ENCODE measurements at places on chromosomes 4 and X. TPM values are rescaled to one million over a fixed set of nuclear protein-coding genes. Genes with fewer than 3 reads are reported as not detected.

Gene SEPSECS
- total RNA-seq, result 4.9 TPM

Gene STPG2
- not detected for total RNA-seq

Gene TMPRSS11D
- total RNA-seq, result not detected

Gene XAGE2
- total RNA-seq, result not detected

Gene PRDM5
- 8.0 TPM for total RNA-seq

Gene FAM149A
- total RNA-seq, result not detected

Gene BEX1
- not detected for total RNA-seq

Gene ADH1A
- total RNA-seq, result not detected

Gene SRPK3
- 0.18 TPM for total RNA-seq

Gene SPANXA2
- 0.64 TPM for total RNA-seq

Gene DYNLT3
- total RNA-seq, result 24.7 TPM

DNA sequence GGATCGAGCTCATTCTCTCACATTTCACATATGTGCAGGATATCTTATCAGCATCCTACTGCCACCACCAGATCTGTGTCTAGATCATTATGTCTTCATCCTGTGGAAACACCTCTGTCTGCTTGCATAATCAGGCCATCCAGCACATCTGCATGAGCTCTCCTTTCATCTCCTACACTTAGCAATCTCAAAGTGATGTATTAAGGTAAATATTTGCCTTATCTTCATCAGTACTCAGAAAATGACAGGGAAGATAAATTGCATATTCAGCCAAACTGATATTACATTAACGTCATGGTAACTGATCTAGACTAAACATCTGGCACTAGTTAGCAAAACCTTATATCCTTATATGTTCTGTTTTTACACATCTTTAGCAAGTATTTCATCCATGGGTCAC is 207.3 kb upstream of the PABPC4L start:
- DNase-seq, result no peak

DNA sequence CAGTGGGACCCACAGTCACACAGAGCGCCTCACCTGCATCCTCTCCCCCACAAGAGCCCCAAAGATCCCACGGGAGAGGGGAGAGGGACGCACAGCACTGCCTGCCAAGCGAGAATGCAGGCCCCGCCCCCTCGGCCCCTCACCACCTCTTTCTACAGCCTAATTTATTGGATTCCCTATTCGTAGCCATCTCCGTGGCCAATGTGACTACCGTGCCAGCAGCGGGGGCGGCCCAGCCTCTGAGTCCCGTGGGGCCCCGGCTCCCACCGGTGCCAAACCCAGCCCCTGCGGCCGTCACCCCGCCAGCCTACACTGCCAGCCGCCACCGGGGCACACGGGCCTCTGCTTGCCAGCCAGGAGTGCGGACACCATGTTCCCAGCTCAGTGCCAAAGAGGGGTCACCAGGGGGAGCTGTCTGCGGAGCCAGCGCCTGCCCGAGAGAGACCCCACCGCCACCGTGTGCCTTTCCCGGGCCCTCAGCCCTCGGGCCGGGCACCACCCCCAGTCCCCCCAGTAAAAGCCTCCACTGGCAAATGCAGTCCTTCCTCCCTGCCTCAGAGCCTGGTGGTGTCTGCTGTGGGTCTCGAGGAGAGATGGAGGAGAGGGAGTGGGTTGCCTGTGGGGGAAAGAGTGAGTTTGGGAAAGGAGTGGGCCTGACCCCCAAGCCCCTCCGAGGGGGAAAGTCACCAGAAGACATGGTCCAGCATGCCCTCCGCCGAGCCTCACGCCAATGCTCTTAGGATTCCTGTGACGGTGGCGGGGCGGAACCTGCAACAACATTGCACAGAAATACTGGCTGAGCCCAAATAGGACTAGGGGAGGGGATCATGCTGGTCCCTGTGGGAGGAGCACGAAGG is 19.6 kb upstream of the PLXNB3 start:
- DNase-seq, result no peak

GRCh38 chr4:18250564-18250963 is 229.0 kb upstream of the LCORL start:
- DNase-seq, result no peak

DNA sequence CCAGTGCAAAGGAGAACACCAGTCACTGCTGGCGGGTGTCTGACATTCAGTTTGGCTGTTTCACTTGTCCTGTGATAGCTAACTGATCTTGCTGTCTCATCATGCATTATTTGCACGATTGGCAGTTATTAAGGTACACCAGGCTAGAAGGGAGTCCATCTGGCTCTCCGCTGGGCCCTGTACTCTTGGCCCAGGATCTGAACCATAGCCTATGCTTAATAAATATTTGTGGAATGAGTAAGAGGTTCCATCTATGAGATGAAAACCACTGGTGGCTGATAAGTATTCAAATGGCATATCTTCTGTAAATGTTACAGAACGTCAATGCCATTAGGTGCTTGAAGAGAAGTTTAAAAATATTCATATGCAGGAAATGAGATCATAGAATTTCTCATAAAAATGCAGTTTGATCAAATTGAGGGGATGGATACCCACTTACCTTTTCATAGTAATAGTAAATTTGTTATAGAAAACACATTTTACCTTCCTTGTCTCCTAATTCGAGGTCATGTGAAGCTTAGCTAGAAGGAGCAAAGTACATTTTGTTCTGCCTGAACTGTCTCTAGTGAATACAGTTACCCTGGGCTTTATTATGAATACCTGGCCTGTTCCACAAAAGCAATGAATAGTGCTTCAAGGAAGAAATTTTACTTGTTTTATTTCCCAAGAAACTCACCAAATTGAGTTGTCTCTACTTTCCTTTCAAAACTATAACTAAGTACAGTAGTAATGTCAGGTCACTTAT is 213.5 kb downstream of the CBR4 start:
- peak; percentile 75 for DNase-seq

GRCh38 chr4:178612733-178613132 is 1170.5 kb upstream of the AGA start:
- no peak for DNase-seq

GRCh38 chr4:8568068-8568668 is 12.0 kb upstream of the GPR78 start:
- DNase-seq, result peak; percentile 34

- no peak for DNase-seq
Observed at GRCh38 chr4:3514806-3515501, 17.3 kb downstream of the LRPAP1 start.

DNA sequence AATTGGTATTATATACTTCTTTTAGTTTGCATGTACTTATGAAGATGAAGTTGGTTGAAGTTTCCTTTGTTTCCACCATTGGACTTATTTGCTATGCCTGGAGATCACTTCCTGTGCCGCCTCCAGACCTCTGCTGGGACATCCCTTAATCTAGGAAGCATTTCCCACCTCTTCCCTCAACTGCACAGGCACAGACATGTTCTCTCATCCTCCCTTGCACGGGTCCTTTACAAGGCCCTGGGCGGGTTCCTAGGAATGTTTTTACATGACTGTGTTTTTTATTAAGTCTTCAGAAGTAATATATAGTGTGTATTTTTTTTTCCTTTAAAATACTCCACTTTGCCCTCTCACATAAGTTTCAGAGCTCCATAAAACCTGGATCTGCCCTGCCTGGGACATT is 51.0 kb downstream of the TMEM131L start:
- DNase-seq, result no peak

GRCh38 chrX:30779453-30780030 is 109.5 kb downstream of the TAB3 start:
- DNase-seq, result no peak

GRCh38 chr4:105061136-105061696 is 85.5 kb upstream of the TET2 start:
- no peak for DNase-seq

GRCh38 chr4:25129917-25130316 is 30.3 kb downstream of the SEPSECS start:
- DNase-seq, result no peak

DNA sequence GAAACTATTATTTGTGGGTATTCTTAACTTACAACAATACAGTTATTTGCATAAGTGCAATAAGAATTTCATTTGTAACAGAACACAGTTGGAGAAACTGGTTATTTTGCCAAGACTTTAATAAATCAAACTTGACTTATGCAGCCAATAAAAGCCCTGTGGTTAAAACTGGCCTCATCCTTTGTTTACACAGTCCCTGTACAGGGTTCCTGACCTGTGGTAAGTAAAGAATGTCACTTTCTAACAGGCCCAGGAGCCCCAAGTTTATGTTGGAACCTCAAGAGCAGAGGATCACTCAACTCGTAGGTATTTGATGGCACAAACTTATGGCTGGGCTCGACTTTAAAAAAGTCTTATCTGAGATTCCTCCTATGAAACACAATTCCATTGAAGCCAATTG is 88.6 kb upstream of the PTCHD1 start:
- peak; percentile 15 for DNase-seq

DNA sequence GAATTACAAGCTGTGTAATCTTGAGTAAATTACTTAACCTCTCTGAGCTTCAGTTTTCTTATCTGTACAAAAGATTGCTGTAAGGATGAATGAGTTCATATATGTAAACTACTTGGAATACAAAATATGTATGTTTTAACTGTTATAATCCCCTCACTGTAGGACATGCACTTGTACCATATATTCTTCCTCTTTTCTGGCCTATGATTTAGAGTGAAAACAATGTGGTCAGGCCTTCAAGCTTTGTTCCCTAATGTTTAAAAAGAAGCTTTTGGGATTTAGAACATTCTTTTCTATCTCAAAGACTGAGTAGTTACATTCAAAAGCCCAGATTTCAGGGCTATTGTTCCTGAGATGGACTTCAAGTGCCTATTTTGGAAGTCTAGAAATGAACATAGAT is 26.7 kb upstream of the GPRIN3 start:
- DNase-seq, result no peak

- no peak for DNase-seq
Observed at GRCh38 chr4:138910195-138910913, 105.2 kb upstream of the NOCT start.

- peak; percentile 41 for DNase-seq
Observed at GRCh38 chr4:99885063-99885664, 9.1 kb downstream of the LAMTOR3 start.

- peak; percentile 73 for DNase-seq
Observed at GRCh38 chr4:124711471-124712371, 811 bp downstream of the ANKRD50 start.

DNA sequence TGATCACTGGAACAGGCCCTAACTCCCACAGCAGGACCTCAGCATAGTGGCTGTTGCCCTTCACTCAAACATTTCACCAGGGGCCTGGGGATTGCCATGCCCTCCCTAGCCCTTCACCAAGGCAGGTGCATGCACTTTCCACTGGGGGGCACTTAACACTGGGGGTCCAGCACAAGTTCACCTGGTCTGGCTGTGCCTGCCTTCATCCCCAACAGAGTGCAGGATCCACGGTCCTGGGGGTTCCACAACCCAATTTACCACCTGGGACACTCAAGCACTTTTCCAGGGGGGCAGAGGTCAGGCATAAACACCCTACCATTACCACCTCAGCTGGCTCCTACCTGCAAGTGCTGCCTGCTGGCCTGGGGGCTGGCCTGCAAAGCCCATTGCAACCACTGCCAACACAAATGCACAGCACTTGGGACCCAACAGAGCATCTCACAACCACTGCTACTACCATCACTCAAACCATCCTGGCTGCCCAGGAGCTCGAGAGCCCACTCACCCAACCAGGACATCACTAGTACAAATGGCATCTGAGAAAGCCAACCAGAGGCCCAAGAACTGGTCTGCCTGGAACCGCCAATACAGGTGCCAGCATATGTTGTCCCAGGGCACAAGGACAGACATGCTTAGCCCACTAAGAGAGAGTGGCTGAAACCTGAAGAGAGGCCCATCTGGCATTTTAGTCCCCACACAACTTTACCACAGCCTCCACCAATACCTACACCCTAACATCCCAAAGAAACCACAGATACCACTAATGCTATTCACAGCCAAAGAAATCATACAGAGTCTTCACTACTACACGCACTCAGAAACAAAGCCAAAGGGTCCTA is 43.1 kb downstream of the NAT8L start:
- no peak for DNase-seq

DNA sequence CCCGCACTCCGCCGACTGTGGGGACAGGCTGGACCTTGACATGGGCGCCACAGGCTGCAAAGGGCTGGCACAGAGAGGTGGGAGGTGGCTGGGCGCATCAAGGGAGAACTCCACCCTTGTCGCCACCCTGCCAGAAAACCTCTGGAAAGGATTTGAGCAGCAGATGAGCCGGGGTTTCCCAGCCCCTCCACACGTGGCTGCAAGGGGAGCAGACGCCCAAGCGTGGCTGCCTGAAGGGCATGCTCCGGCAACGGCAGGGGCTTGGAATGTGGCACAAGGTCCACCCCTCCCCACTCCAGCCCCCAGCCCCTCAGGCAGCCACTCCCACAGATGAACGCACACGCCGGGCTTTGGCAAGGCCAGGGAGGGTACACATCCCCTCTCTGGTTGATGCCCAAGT is 4.6 kb downstream of the BGN start:
- DNase-seq, result no peak

DNA sequence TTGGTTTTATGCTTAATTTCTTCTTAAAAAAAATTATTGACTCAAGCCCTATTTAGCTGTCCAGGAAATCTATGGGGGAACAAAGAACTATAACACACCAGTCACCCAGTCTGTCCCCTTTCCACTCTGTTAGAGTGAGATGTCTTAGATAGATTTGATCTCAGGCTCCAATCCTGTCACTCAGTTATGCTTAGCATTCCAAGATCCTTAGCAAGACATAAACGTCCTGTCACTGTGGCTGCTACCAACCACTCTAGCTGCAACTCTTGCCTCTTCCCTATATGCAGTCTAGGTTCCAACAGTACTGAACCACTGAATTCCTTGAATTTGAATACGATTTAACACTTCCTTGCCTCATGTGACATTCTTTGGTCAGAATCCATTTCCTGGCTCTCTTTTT is 241.9 kb upstream of the NWD2 start:
- DNase-seq, result no peak

- no peak for DNase-seq
Observed at GRCh38 chr4:16684935-16685334, 213.5 kb downstream of the LDB2 start.

DNA sequence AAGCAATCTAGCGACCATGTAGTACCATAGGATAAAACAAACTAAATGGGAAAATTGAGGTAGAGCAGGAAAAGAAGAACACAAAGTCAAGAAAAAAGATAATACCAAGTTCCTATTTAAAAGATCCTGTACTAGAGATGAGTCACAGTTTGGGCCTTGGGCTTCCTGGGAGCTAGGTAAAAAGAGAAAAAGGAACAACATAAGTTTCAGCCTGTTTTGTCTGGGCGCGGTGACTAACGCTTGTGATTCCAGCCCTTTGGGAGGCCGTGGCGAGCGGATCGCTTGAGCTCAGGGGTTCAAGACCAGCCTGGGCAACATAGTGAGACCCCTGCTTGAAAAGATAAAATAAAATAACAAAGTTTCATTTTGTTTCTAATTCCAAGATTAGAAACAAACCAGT is 14.0 kb upstream of the TMEM156 start:
- no peak for DNase-seq

GRCh38 chrX:1576201-1576992 is 15.0 kb upstream of the AKAP17A start:
- DNase-seq, result no peak

DNA sequence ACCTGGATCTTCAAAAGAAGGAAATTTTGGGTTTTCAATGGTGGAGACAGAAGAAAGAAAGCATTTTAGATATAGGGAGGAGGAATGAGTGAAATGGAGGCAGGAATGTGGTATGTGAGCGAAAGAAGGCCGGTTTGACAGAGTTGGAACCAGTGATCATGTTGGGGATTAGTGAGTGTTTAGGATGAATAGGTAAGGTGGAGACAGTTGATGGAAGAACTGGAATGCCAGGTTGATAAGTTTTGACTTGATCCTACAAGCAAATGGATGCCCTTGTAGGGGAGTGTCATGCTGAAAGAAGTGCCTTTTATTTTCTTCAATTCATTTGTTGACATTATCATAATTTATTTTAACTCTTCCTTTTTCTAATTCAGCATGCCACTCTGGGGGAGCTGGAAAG is 207.8 kb upstream of the AMOT start:
- DNase-seq, result no peak

GRCh38 chrX:81195712-81196111 is 6.0 kb downstream of the HMGN5 start:
- peak; percentile 36 for DNase-seq
